Activated CD4-positive, CD25-positive, alpha-beta regulatory T cell (primary cell): ENCODE measurements at places on chromosomes 7 and 10.

DNA sequence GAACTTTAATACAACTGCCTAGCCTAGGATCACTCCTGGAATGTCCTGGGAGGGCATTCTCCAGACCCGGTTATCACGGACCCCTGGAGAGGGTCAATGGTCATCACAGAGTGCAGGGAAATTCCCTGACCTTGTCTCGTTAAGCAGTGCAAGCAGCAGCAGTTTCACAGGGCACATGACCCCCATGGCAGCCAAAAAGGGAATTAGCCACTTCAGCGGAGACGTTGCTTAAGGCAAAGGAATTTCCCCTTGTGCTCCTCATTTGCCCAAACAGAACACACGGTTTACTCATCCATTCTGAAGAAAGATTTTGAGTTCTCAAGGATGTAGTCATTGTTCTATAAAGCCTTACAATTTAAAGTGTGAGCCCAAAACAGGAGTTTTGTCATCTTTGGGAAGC is 260.3 kb downstream of the SNX13 start:
- DNase-seq = no peak

DNA sequence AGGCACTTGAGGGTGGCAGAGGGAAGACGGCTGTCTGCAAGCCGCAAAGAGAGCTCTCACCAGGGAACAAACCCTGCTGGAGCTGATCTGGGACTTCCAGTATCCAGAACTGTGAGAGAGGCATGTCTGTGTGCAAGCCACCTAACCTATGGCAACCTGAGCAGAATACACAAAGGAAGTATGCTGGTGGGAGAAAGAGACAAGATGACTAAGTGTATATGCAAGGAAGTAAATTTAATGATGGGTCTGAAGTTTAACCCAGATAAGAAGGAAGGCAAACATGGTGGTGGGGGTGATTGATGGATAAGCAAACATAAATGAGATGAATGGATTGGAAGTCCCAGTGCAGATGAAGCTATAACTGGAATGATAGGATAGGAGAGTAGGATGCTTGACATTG is 293.3 kb downstream of the TWIST1 start:
- DNase-seq = no peak

- no peak for DNase-seq
Measured at GRCh38 chr7:130020434-130020833, 30.7 kb downstream of the ZC3HC1 start.

DNA sequence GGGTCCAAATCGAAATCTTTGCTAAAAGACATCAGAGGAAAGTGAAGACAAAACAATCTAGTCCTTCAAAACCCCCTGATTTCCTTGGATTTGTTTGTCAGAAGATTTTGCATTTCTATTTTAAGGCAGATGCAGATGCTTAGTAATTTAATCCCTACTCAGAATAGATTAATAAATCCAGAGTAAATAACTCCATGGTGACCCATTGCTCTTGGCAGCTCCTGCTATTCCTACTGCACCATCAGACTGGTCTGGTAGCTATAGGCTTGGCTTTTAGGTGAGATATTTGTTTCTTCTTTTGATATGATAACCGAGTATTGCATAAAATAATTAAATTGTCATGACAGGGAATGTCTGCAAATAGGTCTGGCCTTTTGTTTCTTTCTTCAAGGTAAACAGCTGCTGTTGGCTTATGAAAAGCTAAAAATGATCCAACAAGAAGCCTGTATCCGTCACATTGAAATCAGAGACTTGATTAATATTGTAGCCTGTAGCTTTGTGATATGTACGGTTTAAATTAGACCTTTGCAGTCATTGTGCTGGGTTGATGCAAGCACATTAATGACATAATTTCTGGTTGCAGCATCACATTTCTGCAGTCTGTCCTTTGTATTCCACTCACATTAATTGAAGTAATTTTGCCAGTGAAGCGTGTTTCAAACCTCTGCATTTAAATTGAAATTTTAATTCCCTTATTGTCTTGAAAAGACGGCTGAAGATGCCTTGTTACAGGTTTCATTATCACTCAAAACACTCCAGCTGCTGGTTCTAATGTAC is 40.7 kb downstream of the EXOC4 start:
- DNase-seq = no peak

GRCh38 chr7:139767561-139767982 is 10.2 kb downstream of the HIPK2 start:
- no peak for DNase-seq

- no peak for DNase-seq
Measured at GRCh38 chr7:129553899-129554461, 51.6 kb downstream of the SMKR1 start.

DNA sequence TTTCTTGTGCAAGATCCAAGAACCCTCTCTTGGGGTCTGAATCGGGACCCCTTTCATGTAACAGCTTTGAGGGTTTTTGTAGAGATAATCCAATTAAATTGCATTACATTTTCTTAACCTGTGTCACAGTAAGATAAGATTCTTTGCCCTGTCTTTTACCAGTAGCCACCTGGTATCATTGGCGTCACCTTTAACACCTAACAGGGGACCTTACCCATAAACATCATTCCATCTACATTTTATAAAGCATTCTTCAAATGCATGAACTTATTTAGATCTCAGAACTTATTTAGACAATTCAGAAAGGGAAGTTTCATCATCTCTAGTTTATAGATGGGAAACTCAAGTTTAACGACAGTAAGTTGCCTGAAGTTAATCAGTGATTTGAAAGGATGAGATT is 106.4 kb upstream of the KLF6 start:
- no peak for DNase-seq

DNA sequence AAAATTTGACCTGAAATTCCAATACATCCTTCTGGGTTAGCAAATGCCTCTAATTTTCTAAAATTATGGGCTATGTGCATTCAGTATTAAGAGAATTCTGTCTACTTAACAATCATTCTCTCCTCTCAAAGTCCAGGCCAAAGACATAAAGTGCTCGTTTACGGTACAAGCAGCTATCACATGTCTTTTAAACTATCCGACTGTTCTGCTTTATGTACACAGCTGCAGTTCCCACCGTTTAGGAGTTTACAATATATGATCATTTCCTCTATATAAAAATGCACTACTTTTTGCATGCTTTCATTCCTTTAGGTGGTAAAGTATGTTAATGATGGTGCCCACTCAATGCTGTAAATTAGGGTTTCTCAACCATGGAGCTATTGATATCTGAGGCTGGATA is 34.0 kb downstream of the CDK6 start:
- no peak for DNase-seq

GRCh38 chr7:539731-540411 is 20.2 kb upstream of the PDGFA start:
- no peak for DNase-seq

DNA sequence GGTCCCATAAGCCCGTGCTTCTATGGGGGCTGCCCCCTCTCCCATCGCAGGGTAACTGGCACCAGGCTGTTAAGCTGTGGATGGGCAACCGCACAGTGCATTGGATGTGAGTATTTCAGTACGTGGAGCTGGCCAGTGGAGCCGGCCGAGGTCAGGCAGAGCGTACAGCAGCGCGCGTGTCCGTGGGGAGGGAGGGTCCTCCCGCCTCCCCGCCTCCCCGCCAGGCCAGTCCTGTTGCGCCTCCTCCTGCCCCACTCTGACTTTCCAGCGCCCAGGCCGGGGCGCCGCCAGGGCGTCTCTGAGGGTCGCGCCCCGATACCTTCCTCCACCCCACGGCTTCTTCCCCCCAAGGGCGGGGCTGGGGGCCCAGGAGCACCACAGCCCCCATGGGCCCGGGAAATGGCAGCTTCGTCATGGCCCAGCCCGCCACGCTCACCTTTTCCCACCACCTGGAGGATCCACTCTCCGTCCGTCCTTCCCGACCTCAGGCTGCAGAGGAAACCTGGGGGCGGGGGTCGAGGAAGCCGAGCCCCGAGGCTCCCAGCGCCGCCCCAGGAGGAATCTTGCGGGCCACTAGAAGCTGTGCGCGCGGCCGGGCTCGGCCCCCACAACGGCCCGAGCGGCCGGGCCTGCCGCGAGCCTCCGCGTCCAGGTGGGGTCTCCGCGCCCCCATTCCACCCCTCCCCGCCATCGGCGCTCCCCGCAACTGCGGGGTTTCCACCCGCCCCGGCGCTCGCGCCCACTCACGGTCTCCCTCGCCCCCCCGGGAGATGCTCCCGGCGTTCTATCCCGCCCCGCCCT is 831 bp upstream of the PFKP start:
- DNase-seq = no peak

GRCh38 chr10:5564537-5565204 is 39.9 kb downstream of the CALML3 start:
- DNase-seq = peak; percentile 15

DNA sequence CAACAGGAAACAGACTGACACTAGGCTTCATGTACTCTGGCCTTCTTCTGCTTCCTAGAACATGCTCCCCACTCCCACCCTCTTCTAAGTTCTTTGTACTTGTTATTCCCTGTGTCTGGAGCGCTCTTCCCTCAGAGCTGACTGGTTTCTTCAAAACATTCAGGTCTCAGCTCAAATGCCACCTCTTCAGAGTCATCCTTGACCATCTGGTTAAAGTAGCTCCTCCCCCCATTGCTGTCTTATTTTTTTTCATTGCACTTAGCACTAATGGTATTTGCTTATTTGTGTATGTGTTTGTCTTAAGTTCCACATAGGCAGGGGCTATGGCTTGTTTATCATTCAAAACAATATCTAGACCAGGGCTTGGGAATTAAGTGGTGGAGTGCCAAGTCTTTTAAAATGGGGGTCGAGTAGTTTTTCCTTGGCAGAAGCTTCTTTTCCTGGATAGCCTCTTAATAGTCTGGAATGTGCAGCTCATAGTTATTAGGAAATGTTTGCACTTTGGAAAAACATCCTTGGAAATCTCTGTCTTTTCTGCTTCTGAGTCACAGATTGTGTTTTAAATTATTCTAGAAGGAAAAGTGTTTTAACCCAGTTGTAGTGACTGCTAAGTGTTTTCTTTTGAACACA is 60.0 kb downstream of the RALA start:
- DNase-seq = no peak

DNA sequence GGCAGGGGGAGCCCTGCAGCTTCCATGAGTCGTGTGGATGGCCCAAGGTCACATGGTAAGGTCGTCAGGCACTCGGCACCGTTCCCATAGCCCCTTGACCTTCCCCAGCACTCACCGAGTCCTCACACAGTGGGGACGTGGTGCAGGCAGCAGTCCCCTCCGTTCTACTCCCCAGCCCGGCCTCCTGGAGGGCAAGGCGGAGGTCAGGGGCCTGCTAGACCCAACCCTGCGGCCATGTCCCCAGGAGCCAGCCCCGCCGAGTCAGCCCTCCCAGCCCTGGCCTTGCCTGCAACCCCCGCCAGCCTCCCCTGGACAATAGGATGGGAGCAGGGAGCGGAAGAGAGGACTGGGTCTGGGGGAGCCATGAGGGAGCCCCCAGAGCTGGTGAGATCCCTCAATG is 65.2 kb downstream of the ELFN1 start:
- no peak for DNase-seq

DNA sequence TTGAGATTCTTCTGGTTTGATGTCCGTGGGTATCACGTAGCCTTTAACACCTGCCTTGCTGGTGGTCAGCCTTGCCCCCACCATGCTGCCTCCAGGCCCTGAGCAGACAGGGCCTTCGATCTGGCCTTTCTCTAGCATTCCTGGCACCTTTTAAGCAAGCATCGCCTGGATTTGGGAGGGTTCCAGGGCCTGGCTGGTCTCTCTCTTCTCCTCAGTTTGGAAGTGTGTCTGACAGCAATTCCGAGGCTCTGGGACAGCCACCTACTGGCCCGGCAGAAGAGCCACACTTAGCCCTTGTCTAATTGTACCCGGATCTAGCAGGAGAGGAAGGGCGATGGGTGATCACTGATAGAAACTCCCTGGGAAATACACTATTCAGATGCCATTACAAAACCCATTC is 441.3 kb upstream of the MKI67 start:
- no peak for DNase-seq

DNA sequence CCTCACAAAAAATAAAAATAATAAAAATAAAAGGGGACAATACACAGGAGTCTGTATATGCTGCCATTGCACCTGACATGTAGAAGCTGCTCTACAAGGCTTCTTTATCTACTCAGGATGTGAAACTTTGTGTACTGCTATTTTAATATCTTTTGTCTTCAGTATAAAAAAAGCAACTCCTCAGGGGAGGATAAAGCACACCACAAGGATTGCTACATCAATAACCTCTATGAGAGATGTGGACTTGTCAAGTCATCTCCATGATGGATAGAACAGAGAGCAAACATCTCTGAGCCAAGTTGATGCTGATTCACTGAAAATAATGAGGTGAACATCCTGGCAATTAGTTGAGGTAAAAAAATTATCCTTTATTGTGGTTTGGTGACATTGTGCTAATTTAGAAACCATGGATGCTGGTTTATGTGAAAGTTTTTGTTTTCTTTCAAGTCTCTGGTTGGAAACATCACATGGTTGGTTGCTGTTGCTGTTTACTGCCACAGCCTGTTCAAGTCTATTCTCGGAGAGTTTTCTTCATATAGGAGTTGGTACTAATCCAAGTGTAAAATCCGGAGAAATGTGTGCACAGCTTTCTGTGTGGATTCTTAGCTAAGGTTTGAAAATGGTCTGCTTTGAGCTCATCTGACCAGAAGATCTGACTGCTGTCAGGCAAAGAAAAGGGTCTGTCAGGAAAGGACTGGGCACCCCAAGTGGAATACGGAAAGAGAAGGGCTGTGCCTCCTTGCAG is 1.5 kb upstream of the HECW1 start:
- DNase-seq = no peak

- DNase-seq = no peak
Measured at GRCh38 chr7:129376778-129377700, 57.2 kb upstream of the STRIP2 start.

- no peak for DNase-seq
Measured at GRCh38 chr7:3215624-3216585, 85.1 kb upstream of the SDK1 start.

- no peak for DNase-seq
Measured at GRCh38 chr7:113321201-113321600, 202.8 kb upstream of the SMIM30 start.

GRCh38 chr10:68550747-68551411 is 9.3 kb upstream of the TET1 start:
- no peak for DNase-seq

DNA sequence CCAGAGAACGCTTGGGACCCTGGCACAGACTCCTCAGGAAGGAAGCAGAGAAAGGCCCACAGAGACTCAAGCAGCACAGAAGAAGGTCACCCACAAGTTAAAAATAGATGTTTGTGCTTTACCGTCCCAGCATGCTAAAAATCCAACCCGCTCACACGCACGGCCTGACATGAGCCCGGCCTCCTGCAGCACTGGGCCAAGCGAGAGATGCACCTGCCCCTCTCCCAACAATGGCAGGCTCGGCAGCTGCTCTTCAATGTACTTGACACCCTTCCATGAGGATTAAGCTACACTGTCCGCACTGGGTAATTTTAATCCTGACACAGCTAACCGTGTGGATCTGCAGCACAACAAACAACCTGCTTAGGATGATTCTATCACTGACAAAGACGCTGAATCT is 9.3 kb downstream of the DIP2C start:
- no peak for DNase-seq
